Brain pericyte (primary cell): ENCODE measurements at places on chromosomes 7 and 10.

- DNase-seq: no peak
Measured at GRCh38 chr10:79453392-79453791, 8.0 kb upstream of the ZCCHC24 start.

GRCh38 chr7:51639661-51640334 lies 323.2 kb upstream of the COBL start:
- no peak for DNase-seq

DNA sequence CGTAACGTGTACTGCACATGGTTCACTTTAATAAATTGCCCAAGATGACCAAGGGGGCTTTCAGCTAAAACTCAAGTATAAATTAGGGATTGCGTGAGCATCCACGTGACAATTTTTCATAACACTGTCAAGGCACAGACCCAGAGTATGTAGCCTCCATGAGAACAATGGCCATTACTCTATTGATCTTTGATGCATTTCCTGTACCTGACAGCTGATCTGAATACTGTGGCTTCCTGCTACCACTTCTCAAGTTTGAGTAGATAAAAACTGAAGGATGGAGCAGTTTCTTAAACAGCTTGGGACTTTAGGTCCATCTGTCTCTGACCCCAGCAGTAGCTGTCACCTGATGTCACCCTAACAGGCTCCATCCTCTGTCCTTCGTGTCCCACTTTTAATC lies 98.9 kb downstream of the ABCC2 start:
- DNase-seq: no peak

GRCh38 chr10:116817178-116817577 lies 32.1 kb upstream of the ENO4 start:
- DNase-seq: no peak

DNA sequence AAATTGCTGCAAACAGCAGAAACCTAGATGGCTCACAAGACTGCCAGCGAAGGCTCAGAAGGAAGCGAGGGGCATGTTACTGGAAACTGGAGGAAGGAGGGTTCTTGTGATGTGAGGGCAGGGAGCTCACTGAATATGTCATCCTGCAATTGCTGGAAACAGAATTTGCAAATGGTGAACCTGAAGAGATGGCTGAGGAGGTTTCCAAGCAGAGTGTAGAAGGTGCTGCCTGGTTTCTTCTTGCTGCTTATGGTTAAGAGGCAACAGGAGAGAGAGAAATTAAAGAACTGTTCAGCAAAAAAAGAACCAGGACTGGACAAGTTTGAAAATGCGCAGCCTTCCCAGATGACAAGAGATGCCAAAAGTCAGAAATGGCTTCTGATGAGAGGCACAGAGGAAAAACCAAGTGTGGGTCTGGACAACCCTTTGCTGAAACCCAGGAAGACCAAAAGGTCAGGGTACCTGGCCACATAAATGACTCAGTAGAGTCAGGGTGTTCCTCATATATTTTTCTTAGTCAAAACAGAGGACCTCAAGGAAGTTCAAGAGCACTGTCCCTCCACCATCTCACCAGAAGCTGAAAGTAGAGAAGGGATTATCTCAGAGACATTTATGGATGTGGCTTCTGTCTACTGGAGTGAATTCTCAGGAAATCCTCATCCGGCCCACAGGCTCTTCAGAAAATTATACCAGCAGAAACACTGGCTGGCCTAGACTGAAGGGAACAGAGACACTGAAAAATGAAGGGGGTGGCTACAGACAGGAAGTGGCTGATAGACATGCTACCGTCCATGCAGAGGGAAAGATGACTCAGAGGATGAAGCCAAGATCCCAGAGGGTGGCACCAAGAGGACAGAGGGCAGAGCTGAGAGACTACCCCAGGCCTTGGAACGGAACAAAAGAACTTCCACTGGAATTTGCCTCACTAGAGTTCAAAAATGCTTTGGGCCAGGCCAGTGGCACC lies 10.1 kb downstream of the PAPOLB start:
- DNase-seq: no peak

DNA sequence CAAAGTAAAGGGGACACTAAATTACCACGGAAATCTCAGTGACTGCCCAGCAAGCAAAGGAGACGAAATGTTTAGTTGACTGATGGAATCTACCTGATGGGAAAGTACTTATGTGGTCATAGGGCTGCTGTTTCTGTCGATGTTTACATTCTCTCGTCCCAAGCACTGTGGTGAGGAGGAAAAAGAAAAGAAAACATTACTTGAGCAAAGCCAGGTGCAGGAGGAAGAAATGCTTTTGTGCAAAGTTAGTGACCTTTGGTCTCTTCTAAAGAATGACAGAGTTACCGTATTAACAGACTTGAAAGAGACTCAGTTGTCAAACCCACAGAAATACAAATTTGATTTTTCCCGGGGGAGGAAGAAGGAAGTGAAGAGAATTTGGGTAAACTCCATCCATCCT lies 43.3 kb upstream of the FMC1 start:
- no peak for DNase-seq

DNA sequence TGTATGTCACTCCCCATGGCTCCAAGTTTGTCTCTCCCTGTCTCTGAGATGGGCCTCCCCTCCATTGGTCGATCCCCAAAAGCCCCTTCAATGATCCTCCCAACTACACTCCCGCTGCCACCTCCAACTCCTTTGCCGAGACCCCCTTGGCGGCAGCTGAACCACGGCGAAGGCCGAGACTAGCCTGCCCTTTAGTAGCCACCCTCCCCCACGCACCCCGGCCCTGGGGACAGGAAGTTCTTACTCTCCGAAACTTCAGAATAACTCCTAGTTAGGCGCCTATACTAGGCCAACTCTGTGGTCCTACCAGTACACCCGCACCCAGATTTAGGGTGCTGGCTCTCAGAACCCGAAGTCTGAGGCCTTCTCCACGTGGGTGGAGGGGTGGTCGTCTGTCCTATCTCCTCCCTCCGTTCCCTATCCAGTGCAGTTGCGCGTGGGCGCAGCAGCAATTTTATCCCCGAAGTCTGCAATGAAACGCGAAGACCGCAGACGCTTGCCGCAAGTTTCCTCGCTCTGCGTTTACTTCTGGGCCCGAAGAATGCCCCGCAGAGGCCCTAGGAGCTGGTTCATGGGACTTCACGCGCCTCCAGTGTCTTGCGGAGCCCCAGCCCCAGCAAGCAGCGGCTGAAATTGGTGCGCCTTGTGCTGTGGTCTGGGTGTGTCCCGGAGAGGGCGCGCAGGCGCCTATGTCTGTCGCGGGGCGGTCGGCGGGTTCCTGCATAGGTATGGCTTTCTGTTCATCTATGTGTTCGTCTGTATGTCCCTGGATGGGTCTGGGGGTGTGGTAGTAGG lies 82.6 kb upstream of the SLF2 start:
- DNase-seq: no peak

- DNase-seq: no peak
Measured at GRCh38 chr10:44516891-44517290, 132.0 kb upstream of the CXCL12 start.

DNA sequence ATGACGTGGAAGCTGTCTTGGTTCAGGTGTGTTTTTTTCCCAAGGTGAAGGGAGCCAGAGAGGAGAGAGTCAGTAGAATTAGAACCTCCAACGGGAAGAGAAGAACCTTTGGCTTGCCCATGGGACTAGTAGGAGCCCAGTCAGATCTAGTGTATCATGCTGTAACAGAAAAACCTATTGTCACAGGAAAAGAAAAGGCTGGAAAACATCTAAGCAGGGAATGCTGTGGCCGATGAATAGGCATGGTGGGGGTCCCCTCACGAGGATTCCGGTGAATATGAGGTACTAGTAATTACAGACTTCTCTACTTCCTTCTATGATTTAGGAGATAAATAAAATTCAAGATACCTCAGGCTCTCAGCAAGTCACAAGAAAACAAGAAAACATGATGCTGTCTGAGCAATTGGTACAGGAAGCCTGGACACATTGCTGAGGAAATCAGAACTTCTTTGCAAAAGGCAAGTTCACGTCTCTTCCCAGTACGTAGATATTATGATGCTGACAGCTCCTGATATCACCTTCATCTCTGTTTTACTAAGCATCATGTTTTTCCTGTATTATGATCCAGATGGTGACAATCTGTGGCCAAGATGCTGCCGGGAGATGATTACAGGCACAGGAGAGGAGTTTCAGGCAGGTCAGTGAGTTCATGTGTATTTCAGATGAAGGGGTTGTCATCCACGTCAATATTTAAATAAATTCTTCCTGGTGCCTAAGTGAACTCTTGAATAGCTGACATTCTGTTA lies 54.3 kb upstream of the NPY start:
- DNase-seq: no peak

DNA sequence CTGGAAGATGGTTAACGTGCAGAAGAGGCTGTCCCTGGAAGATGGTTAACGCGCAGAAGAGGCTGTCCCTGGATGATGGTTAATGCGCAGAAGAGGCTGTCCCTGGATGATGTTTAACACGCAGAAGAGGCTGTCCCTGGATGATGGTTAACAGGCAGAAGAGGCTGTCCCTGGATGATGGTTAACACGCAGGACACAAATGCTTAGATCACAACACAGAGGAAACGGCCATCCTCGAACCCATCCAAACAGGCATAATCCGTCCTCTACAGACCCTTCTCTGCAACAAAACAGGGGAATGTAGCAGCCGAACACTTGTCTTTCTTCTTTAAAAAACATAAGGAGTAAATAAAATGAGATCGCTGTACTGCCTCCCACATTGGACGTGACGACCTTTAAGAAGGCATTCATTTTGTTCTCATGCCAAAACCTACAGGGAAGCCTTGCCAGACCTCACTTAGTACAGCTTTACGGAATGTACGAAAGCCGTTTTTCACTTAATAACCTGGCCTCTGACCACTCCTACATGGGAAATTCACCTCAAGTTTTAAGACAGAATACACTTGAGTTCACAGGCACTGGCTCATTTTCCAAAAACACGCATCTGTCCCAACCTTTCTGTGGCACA lies 245.2 kb downstream of the ZMYND11 start:
- no peak for DNase-seq

- DNase-seq: no peak
Measured at GRCh38 chr7:26949319-26949718, 84.9 kb upstream of the SKAP2 start.

DNA sequence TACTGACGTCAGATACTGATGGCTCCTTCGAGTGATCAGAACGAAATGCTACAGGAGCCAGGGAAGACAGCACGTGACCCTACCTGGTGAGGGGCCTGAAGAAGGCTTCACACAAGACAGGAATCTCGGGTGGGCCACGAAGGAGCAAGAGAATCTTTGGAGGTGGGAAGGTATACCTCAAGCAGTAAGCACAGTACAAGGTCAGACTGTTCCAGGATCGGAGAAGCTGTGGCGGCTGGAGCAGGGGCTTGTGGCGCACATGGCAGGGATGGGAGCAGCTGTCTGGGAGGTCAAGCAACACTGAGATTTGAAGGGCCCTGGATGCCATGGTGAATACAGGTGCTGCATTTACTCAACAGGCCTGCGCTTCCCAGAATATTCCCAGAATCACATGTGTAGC lies 45.4 kb downstream of the C10orf143 start:
- no peak for DNase-seq

DNA sequence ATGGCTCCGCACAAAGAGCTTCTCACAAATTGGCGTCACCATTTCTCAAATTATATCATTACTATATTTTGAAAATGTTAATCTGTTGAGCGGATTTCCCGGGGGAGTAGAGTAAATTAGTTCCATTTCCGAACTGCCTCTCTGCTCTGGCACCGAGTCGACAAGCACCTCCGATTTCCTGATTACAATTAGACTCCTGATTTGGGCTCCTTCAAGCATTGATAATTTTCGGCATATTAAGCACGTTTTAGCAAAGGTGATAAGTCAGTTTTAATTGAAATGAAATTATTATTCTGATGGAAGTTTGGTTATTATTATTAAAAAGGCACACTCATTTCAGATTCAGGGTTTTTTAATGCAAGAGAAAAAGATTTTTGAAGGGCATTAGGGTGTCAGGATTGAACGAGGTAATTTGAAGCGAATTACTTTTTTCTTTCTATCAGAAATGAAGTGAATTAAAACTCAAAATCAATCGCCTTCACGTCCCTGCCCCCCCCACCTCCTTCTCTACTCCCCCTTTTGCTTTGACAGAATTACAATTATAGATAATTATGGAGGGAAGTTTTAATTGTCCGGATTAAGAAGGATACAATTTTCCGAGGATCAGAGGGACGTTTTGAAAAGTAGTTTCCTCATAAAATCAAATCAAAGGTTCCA lies 4.0 kb upstream of the UNCX start:
- no peak for DNase-seq

DNA sequence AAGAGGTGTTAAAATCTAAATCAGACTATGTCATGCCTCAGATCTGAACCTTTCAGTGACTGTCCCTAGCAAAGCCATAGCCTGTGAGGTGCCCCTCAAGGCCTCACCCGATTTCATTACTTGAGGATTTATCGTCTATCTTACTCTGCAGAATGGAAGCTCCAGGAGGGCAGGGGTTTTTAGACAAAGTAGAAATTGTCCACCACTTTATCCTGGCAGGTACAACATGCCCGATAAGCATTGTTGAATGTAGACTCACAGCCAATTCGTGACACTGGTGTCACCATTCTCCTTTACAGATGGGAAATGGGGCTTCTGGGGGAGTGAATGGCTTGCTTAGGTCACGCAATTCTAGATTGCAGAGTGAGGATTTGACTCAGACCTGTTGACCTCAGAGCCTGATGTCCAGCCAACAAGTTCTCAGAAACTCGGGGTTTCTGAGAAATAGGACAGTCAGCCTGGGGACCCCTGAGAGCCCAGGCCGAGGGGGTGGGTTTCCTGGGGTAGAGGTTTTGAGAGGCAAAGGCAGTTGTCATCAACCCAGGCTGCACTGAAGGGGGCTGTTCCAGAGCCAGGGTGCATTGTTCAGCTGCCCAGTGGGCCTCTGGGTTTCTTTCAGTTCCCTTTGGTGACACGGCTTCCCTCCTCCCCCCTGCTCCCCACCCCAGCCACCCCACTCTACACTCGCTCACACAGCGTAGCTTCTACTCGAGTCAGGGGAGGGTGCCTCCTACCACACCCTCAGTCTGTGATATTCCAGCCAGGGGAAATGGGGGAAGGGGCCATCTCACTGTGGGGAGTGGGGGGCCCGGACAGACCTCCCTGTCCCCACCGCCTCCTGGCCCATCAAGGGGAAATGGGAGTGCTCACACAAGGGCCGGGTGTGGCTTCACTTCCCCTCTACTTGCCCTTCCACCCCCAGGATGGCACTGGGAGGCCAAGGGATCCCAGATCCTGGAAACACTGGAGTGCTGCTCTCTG lies 3.1 kb upstream of the IRF5 start:
- DNase-seq: no peak

DNA sequence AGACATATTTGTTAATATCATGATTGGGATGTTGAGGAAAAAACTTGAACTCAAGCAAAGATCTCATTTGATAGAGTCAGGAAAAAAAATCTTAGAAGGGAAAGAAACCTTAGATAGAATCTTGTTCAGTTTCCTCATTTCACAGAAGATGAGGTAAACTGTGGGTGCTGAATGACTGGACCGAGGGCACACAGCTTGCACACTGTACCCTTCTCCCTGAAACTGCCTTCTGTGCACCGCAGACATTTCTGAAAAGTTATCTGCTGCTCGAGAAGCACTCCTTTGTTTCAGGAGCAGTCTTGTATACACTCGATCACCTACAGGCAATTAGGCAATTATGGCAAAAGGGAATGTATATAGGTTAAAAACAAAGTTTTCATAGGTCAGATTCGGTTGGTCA lies 167.4 kb downstream of the SKAP2 start:
- DNase-seq: no peak

GRCh38 chr10:117005527-117006055 lies 604 bp upstream of the SHTN1 start:
- no peak for DNase-seq

GRCh38 chr7:133571076-133571475 lies 318.2 kb downstream of the EXOC4 start:
- no peak for DNase-seq
